ENCODE measurements at places on chromosomes 1 and 21.
A peak's percentile ranks its signal among the peaks of the same experiment; 100 is the strongest.

DNA sequence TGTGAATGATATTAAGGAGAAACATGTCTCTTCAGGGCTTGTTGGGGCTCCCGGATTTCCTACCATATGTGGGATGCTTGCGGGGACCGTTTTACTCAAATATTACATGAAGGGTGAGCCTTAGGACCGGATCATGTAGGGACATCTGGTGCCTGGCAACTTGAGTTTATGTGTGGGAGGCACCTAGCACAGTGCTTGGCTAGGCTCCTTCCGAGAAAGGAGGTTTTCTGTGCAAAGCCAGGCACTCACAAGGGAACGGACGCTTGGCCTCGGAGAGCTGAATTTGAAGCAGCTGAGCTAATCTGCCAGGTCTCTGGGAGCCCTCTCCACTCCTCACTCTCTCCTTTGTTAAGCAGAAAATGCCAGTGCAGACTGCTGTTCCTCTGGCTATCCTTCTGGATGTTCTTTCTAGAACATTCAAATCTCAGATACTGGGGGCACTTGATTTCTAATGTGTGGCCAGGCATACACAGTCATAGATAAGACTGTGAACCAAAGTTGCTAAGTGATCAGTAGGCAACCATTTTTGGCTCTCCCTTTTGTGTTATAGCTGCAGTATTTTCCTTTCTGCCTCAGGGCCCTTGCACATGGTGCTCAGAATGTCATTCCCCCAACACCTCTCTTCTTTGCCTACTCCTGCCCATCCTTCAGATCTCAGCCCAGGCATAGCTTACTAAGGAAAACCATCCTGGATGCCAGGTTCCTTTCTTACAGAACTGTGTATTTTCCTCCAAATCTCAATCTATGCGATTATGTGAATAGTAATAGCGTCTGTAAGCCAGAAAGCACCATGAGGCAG lies 216.6 kb upstream of the CSF3R start:
- DNase-seq: no peak

- no peak for DNase-seq
These were observed 95.4 kb downstream of the LACTBL1 start for GRCh38 chr1:22877112-22877915.

DNA sequence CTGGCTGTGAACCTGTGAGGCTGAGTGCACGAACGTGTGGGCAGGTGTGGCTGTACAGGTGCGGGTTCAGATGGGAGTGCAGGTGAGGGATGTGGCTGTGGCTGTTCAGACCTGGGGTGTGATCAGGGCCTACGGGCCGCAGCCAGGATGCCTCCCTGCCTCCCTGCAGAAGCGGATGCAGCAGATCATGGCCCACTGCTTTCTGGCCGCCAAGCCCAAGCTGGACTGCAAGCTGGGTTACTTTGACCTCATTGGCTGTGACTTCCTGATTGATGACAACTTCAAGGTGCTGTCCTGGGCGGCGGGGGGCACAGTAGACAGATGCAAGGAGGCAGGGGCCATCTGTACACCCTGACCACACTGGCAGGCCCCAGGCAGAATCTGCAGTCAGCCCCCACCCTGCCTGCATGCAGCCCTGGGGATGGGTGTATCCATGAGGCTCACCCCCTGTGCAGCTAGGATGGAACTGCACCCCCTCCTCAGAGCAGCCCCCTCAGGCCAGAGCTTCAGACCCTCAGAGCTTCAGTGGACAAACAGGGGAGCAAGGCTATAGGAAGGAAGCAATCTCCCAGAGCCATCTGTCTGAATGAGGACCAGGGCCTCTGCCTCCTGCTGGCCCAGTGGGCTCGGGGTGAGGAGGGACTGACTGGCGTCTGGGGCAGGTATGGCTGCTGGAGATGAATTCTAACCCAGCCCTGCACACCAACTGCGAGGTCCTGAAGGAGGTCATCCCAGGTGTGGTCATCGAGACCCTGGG lies 9.8 kb downstream of the TNFRSF18 start:
- no peak for DNase-seq

DNA sequence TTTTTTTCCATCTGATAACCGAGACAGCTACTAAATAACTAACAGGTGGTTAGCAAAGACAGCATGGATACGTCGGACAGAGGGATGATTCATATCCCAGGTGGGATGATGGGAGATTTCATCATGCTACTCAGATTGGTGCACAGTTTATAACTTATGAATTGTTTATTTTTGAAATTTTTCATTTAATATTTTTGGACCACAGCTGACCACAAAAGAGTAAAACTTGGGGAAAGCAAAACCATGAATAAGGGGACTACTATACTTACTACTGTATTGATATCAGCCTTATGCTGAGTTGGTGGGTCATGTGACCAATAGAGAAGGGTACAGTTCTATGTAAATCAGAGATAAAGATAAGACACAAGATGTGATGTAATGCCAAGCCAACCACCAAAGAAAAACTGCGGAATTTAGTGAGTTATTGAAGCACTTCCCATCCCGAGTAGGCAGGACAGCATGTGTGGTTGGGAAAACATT lies 248.1 kb upstream of the C1orf105 start:
- DNase-seq: no peak

- no peak for DNase-seq
These were observed 248.3 kb upstream of the KAZN start for GRCh38 chr1:14350197-14350596.

DNA sequence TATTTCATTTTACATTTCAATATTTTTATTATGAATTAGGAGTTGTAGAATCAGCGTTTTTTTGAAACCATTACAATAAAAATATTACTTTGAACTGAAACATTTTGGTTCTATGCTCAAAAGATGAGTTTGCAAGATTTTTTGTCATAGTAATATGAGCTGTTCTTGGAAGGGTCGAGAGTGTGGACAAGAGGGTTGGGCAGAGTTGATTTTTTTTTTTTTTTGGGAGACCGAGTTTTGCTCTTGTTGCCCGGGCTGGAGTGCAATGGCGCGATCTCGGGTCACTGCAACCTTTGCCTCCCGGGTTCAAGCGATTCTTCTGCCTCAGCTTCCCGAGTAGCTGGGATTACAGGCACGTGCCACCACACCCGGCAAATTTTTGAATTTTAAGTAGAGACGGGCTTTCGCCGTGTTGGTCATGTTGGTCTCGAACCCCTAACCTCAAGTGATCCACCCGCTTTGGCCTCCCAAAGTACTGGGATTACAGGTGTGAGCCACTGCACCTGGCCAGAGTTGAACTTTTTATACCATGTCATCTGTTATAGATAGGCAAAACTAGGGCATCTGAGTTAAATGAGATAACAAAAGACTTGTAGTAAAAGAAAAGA lies 3.3 kb downstream of the CACYBP start:
- DNase-seq: no peak

DNA sequence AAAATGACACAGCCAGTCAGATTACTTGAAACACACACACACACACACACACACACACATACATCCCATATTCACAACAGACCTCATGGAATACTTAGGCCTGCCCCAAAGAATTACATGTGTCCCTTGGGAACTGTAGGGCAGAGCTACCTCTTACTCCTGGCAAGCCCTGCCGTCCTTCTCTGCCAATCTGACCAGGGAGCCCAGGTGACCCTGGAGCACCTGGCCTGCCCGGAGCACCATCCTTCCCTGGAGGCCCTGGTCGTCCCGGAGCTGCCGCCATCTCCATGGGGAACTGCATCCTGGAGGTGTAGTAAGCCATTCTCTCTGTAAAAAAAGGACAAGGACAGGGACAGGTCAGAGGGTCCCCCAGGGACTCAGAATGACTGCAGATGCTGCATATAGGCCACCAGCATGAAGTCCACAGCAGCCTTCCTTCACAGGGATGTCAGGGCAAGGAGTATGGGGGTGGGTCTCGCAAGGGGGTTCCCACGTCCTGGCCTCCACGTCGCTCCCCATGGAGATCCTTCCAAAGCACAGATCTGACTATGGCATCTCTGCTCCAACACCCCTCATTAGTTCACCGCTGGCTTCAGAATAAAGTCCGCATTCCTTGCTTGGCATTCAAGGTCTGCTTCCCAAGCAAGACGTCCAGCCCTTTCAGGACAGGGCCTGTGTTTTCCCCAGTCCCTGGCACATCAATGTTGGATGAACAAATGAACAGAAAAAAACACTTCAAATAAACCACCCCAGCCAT lies 9.2 kb upstream of the PEF1 start:
- no peak for DNase-seq

DNA sequence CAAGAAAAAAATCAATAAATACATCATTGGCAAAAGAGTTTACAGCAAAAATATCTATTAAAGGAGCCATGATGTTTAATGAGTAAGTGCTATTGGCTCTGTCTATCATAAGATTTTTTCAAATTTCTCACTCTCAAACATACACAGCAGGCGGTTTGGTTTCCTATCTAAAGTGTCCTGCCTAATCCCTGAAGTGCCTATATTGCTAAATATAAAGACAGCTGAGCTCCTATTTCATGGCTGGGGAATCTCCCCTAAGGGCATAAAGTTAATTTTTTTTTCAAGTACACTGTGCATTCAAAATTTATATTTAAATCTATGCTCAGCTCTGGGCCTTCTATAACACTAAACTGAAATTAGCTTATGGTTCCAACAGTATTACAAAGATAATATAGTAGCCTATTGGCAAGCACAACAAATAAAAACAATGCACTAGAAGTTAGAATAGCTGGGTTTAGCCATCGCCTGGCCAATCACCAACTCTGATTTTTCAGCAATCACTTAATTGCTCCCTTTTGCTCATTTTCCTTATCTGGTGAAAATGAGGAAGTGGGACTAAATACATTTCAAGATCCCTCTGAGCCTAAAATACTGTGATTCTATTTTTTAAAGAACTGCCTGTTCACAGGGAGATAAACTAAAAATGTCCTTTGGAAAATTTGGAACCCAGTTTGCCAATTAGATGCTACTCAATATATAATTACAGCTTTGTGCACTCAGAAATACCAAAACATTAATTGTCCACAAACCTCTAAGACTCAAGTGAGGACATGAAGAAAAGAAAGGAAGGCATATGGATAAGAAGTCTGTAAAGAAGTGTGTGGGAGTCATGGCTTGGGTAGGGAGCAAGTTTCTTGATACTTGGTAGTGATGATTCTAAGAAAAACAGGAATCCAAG lies 62.5 kb downstream of the WDR64 start:
- DNase-seq: no peak

DNA sequence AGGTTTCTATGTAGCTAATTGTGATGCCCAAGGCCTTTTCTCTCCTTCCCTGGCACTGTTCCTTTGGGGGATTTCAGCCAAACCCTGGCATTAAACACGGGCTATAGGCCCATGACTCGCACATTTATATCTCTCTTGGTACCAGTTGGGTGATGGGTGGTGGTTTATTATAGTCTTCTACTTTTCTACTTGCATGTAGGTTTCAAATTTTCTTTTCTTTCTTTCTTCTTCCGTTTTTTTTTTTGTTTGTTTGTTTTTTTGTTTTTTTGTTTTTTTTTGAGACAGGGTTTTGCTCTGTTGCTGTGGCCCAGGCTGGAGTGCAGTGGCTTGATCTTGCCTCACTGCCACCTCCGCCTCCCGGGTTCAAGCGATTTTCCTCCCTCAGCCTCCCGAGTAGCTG lies 1.1 kb downstream of the IL10RB start:
- no peak for DNase-seq

DNA sequence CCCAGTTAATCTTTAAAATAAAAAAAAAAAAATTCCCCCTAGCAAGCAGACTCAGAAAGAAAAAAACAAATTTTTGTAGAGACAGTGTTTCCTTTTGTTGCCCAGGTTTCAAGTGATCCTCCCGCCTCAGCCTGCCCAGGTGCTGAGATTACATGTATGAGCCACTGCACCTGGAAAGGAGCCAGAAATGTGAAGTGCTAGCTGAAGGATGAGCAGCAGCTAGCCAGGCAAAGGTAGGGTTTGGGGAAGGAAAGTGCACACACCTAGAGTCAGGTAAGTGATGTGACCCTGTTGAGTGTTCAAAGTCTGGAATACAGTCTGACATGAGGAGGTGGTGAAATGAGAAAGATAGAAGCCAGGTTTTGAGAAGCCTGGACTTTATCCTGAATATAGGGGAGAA lies 1.7 kb downstream of the AKR1A1 start:
- DNase-seq: no peak

- DNase-seq: no peak
These were observed 8.7 kb downstream of the UBXN11 start for GRCh38 chr1:26297791-26298124.

GRCh38 chr1:181391301-181391900 lies 91.9 kb upstream of the CACNA1E start:
- no peak for DNase-seq

DNA sequence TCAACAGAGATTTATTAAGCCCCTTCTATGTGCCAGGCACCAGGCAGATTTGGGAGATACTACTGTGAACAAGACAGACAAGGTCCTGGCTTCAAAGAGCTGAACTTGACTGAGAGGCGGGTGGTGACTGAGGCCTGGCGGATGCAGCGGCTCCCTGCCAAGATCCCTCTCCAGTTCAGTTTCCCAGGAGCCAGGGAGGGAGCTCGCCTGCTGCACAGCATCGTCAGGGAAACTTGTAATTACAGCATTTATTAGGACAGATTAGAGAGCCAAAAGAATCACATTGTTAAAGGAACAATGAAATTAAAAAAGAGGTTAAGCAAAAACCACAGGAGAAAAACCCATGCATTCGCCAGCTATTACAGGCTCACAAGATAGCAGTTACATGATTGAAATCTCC lies 55.3 kb downstream of the ETS2 start:
- DNase-seq: peak; percentile 2

DNA sequence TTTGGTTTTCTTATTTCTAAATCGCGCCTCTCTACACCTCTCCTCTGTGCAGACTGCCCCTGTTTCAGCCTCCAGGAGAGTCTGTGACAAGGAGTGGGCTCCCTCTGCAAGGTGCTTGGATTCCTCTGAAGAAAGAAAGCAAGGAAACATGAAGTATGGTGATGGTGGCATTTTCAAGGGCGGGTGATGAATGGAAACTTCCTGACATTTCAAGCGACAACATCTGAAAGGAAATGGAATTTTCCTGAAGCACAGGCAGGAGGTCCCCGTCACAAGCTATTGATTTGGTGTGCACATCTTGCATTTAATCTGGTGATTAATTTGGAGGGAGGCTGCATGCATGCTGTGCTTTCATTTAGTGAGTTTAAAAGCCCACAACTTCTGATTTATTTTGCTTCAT lies 164.6 kb upstream of the FGGY start:
- DNase-seq: no peak

DNA sequence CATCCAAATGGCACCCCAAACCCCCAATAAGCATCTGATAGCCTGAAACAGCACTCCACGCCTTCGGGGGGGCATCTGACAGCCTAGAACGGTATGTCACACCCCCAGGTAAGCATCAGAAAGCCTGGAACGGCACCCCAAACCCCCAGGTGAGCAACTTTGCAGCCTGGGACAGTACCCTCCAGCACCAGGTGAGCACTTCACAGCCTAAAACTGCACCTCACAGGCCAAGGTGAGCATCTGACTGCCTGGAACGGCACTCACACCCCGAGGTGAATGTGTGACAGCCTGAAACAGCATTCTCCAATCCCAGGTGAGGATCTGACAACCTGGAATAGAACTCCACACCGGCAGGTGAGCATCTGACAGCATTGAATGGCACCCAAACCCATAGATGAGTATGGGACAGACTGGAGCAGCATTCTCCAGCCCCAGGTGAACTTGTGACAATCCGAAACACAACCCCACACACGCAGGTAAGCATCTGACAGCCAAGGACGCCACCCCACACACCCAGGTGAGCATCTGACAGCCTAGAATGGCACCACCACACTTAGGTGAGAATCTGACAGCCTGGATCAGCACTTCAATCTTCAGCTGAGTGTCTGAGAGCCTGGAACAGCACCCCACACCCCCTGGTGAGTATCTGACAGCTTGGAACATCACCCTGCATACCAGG lies 18.3 kb upstream of the MMEL1 start:
- DNase-seq: no peak

GRCh38 chr1:173444757-173445156 lies 32.4 kb upstream of the PRDX6 start:
- DNase-seq: no peak

Data from NCI-H526 (cell line).